ENCODE measurements at places on chromosomes 4 and X. TPM values are rescaled to one million over a fixed set of nuclear protein-coding genes. Genes with fewer than 3 reads are reported as not detected.

GRCh38 chrX:139246295-139246694 is 284.2 kb upstream of the F9 start:
- DNase-seq = no peak

- no peak for DNase-seq
These were observed 4.8 kb upstream of the DUSP9 start for GRCh38 chrX:153642051-153642654.

Gene PRRG3
- not detected for total RNA-seq

Gene SMR3B
- not detected for total RNA-seq

Gene NAT8L
- total RNA-seq = 0.10 TPM

Gene ARSH
- not detected for total RNA-seq
